ENCODE measurements at places on chromosomes 13 and 19. TPM values are rescaled to one million over a fixed set of nuclear protein-coding genes. Genes with fewer than 3 reads are reported as not detected.

Gene LYPD5
- total RNA-seq: 0.50 TPM

Gene PSG5
- 2.1 TPM for total RNA-seq

Gene MARCHF2
- 90.8 TPM for total RNA-seq

Gene METTL21C
- total RNA-seq: 0.17 TPM

Gene DBP
- 17.2 TPM for total RNA-seq

Gene NOSIP
- total RNA-seq: 67.9 TPM

Gene SLC5A5
- not detected for total RNA-seq

Gene ZNF234
- total RNA-seq: 13.9 TPM

Gene LEUTX
- total RNA-seq: not detected

Gene CRX
- not detected for total RNA-seq

Gene RNF113B
- total RNA-seq: not detected

Gene TTYH1
- total RNA-seq: not detected

Gene GPR32
- total RNA-seq: not detected

Gene THSD8
- total RNA-seq: not detected

Gene SMIM44
- not detected for total RNA-seq

Gene MBD3L3
- not detected for total RNA-seq

Gene CEACAM5
- total RNA-seq: not detected

Gene DIAPH3
- 1.8 TPM for total RNA-seq

Gene ACP7
- not detected for total RNA-seq

Gene IQCN
- total RNA-seq: 0.83 TPM

Gene RPS19
- total RNA-seq: 1,320 TPM

Gene FAM124A
- total RNA-seq: 4.8 TPM

Gene SYNE4
- under 0.01 TPM for total RNA-seq

Gene CCDC61
- 8.9 TPM for total RNA-seq

Gene INSL3
- not detected for total RNA-seq

Gene KIR2DL3
- not detected for total RNA-seq

Gene PEAK3
- total RNA-seq: not detected

Gene CLDN10
- not detected for total RNA-seq

Gene CLN5
- 37.8 TPM for total RNA-seq

Gene MED29
- 23.0 TPM for total RNA-seq

Gene VAV1
- not detected for total RNA-seq

Gene TEX29
- total RNA-seq: 1.7 TPM

Gene PALM
- 22.1 TPM for total RNA-seq

Gene IZUMO4
- total RNA-seq: 1.3 TPM

Gene RETN
- total RNA-seq: not detected

Gene ICAM1
- 15.9 TPM for total RNA-seq

Gene TBC1D4
- total RNA-seq: 11.3 TPM

Gene HSH2D
- not detected for total RNA-seq

Gene CILP2
- total RNA-seq: 0.66 TPM

Gene SBSN
- total RNA-seq: 4.1 TPM

Gene TMEM38A
- total RNA-seq: 1.8 TPM

Gene KRTDAP
- total RNA-seq: not detected

Gene ABCC4
- total RNA-seq: 98.8 TPM

Gene TMEM205
- total RNA-seq: 76.8 TPM

Gene WDR83
- total RNA-seq: 11.7 TPM

Gene PLPPR2
- total RNA-seq: 13.0 TPM

Gene MBOAT7
- 25.2 TPM for total RNA-seq

Gene NXNL1
- not detected for total RNA-seq

Gene ZNF302
- total RNA-seq: 21.6 TPM

Gene PSPN
- 1.8 TPM for total RNA-seq

Gene PEPD
- 65.2 TPM for total RNA-seq

Gene PNMA8B
- total RNA-seq: 1.7 TPM

Gene GPR180
- 12.1 TPM for total RNA-seq

Gene DLEU7
- total RNA-seq: not detected

Gene DDA1
- 8.0 TPM for total RNA-seq

Gene RFPL4A
- not detected for total RNA-seq

Gene BIVM
- total RNA-seq: 19.8 TPM

All from fibroblast of lung (primary cell).